ENCODE measurements at places on chromosomes 3 and 15. TPM values are rescaled to one million over a fixed set of nuclear protein-coding genes. Genes with fewer than 3 reads are reported as not detected.

The RASA2 gene
- 16.9 TPM for total RNA-seq

The ZNF385D gene
- 3.0 TPM for total RNA-seq

The EAF2 gene
- 3.5 TPM for total RNA-seq

The FAM98B gene
- total RNA-seq = 69.6 TPM

The LINGO1 gene
- total RNA-seq = 23.9 TPM

The NKTR gene
- 114 TPM for total RNA-seq

The KCNMB3 gene
- total RNA-seq = 2.4 TPM

The MYRIP gene
- 4.3 TPM for total RNA-seq

The LRRC2 gene
- total RNA-seq = 10.2 TPM

The RTP4 gene
- not detected for total RNA-seq

The ACOX2 gene
- 3.0 TPM for total RNA-seq

The DPPA4 gene
- 321 TPM for total RNA-seq

The ATP13A4 gene
- 1.3 TPM for total RNA-seq

The EEF1AKMT4 gene
- total RNA-seq = 4.5 TPM
